ENCODE measurements at places on chromosomes 2 and 18. TPM values are rescaled to one million over a fixed set of nuclear protein-coding genes. Genes with fewer than 3 reads are reported as not detected.
A peak's percentile ranks its signal among the peaks of the same experiment; 100 is the strongest.

DNA sequence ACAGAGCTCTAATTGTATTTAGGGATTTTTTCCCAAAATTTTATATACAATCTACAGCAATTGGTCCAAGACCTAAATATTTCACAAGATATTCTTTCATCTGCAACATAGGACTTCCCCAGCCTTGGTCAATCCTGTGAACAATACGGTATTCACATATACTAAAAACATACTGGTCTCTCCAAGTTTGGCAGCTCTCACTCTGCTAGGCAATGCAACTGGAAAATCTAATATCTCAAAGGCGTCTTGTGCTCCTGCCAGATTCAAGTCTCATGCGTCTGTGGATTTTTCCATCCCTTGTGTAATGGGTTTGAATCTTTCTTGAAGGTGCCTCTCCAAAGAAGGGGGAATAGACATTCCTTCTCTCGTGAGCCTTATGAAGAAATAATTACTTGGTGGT lies 27.4 kb upstream of the MBOAT2 start:
- DNase-seq = no peak

- no peak for DNase-seq
Measured at GRCh38 chr2:128756365-128756717, 437.7 kb upstream of the HS6ST1 start.

DNA sequence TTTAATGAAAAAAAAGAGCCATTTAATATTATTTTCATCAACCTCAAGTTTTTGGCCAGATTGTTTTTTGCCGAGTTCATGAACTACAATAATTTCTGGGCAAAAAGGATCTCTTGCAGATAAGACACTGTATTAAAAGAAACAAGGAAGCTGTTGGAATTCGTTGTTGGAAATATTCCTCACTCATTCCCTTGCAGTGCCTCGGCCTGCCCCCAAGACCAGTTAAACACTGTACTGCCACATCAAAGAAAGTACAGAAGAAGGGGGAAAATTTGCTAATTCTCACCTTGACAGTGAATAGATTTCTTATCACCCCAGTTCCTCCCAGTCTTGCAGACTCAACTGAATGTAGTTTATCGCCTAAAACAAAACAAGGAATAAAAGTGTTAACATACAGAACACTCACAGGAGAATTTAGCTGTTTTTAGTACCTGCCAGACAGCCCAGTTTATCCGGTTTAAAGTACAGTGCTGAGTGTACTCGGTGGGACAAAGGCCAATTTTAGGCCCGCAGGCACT lies 1.2 kb downstream of the IDH1 start:
- no peak for DNase-seq

GRCh38 chr2:191105082-191105481 lies 45.7 kb downstream of the STAT4 start:
- DNase-seq = no peak

Gene ITPRID2
- 261 TPM for total RNA-seq

GRCh38 chr2:42196403-42197267 lies 27.5 kb downstream of the EML4 start:
- no peak for DNase-seq

DNA sequence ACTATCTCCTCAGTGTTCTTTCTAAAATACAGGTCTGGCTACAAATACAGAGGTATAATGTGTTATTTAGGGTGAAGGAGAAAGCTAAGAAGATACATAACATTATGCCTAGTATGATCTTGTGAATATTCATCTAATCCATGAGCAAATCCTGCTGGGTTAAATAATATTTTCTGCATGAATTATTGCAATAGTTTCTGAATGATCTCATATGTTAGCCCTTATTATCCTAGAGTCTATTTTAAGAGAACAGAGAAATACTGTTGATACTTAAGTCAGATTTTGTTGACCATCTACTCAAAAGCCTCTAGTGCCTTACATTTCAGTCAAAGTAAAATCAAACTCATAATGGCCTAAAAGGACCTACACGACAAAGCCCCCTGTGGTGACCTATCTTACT lies 382.3 kb downstream of the FIGN start:
- DNase-seq = no peak

GRCh38 chr2:215171796-215172195 lies 33.4 kb upstream of the ABCA12 start:
- DNase-seq = no peak

Gene TM4SF20
- not detected for total RNA-seq

DNA sequence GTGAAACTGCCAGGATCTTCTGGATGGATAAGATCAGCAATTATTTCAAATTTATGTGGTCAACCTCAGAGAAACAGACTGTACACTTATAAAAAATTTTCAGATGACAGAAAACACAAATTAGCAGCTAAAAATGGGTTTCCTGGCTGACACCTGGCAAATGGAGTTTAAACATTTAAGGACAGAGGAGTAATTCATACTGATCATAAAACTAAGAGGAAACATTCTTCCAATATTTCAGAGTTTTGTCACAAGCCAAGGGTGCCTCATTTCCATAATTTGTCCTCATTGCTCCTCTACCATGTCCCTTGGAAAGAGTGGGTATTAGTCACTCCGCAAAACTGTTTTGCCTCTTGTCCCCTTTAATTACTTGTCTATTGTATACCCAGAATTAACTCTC lies 70.2 kb downstream of the TMEFF2 start:
- no peak for DNase-seq

Gene GNLY
- not detected for total RNA-seq

- DNase-seq = no peak
Measured at GRCh38 chr2:54966165-54966832, 84.0 kb downstream of the RTN4 start.

Gene MDH1B
- total RNA-seq = 0.85 TPM

GRCh38 chr2:43082111-43082894 lies 144.1 kb downstream of the ZFP36L2 start:
- no peak for DNase-seq

- no peak for DNase-seq
Measured at GRCh38 chr2:3443083-3443482, 63.6 kb downstream of the TRAPPC12 start.

Gene MRPL53
- total RNA-seq = 98.1 TPM

DNA sequence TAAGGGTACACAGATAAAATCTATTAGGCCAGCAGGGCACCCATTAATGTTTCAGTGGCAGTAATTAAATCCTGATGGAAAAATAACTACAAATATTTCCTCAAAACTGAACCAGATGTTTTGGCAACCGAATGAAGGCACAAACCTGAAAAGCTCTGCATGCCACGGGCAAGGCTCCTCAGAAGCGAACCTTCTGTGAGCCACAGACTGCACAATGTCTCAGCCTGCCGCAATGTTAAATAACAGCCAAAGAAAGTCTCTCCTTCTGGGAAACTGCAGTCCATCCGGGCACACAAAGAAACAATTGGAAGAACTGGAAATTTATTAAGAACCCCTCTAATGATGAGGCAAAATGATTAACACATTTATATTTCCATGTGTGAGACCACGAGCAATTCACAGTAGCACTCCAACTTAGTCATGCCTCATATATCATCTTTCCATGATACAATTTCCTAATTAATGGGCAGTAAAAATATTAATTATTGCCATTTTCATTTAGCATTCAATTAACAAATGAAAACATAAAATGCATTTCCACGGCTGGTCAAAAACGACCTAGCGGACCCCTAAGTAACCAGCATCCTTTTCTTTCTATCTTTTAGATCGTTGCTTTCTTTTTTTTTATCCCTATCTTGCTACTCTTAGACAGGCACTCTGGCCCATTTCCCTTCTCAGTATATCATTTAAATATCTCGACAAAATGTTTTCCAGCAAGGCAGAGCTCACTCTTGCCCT lies 237.5 kb downstream of the EPHA4 start:
- DNase-seq = no peak

Gene ERBB4
- total RNA-seq = 0.15 TPM

Gene ANKRD30B
- not detected for total RNA-seq

DNA sequence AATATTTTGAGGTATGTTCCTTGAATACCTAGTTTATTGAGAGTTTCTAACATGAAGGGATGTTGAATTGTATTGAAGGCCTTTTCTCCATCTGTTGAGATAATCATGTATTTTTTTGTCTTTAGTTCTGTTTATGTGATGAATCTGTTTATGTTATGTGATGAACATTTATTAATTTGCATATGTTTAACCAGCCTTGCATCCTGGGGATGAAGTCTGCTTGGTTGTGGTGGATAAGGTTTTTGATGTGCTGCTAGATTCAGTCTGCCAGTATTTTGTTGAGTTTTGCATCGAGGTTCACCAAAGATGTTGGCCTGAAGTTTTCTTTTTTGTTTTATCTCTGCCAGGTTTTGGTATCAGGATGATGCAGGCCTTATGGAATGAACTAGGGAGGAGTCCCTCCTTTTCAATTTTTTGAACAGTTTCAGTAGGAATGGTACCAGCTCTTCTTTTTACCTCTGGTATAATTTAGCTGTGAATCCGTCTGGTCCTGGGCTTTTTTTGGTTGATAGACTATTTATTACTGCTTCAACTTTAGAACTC lies 71.9 kb downstream of the EPC2 start:
- no peak for DNase-seq

DNA sequence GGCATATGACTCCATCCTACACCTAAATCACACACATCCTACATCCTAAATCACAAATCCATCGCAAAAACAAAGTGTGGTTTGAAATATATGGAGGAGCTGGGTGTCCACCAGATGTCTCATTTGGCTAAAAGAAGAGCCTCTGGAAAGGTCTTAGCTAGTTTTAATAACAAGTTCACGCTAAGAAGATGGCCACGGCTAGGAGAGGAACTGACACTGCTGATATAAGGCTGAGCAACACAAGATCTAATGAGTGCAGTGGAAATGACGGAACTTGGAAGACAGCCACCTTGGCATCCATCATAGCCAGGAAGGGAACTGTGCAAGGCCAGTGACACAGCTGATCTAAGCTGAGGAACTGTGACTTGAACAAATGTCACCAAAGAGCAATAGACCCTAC lies 60.0 kb upstream of the AGAP1 start:
- DNase-seq = peak; percentile 17
